Calu3 (cell line): ENCODE measurements at places on chromosomes 11 and 22.

GRCh38 chr22:23313791-23314567 is 133.7 kb downstream of the BCR start:
- peaks cover 13% of the 10 kb centered on the region for H3K36me3 ChIP-seq
- H3K4me1 ChIP-seq: no peaks in the 10 kb centered on the region
- no peak for DNase-seq
- H3K27ac ChIP-seq: no peak overlapping the region
- no peaks in the 10 kb centered on the region for H3K27me3 ChIP-seq

DNA sequence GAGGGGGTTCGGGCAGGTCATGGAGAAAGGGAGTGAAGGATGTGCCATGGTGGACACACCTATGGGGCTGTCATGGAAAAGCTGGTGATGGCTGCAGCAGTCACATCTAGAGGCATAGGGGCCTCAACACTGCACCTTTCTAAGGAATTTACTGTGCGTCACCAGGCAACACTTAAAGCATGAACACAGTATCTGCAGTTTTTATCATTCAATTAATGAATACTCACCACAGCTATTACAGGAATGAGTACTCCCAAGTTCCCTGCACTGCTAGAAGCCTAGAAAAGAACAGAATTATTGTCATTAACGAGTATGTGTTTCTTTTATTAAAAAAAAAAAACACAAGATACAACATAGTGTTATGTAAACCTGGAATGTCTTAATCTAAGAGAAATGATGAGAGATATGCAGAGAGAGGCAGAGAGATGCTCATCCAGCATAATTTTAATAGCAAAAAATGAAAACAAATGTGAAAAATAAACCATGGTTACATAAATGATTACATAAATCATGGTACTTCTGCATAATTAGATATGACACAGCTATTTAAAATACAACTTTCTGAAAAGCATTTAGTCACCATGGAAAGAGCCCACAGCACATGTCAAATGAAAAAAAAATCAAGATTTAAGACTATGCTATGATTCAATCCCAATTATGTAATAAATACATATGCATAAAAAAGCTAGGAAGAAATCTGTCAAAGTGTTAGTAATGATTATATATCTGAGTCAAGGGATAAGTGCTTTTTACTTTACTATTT is 19.2 kb downstream of the SERPIND1 start:
- no peak overlapping the region for H3K27ac ChIP-seq
- H3K36me3 ChIP-seq: peaks cover 25% of the 10 kb centered on the region
- no peaks in the 10 kb centered on the region for H3K27me3 ChIP-seq
- no peak for DNase-seq

GRCh38 chr11:29135504-29135903 is 881.3 kb downstream of the KCNA4 start:
- H3K27ac ChIP-seq: no peak overlapping the region
- no peaks in the 10 kb centered on the region for H3K36me3 ChIP-seq
- no peaks in the 10 kb centered on the region for H3K27me3 ChIP-seq
- H3K4me3 ChIP-seq: no peak overlapping the region
- no peaks in the 10 kb centered on the region for H3K4me1 ChIP-seq
- no peak for DNase-seq

DNA sequence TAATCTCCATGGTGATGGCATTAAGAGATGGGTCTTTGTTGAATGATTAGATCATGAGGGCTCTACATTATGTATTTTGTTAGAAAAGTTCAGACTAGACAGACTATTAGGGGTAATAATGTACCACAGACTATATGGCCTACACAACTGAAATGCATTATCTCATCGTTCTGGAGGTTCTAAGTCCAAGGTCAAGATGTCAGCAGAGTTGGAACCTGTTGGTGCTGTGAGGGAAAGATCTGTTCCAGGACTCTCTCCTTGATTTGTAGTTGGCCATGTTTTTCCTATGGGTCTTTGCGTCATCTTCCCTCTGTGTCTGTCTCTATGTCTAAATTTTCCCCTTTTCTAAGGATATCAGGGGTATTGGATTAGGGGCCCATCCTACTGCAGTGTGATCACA is 8.4 kb upstream of the GLYATL1 start:
- H3K4me1 ChIP-seq: no peaks in the 10 kb centered on the region
- H3K36me3 ChIP-seq: no peaks in the 10 kb centered on the region
- DNase-seq: no peak
- no peak overlapping the region for H3K4me3 ChIP-seq
- H3K27ac ChIP-seq: no peak overlapping the region
- no peaks in the 10 kb centered on the region for H3K27me3 ChIP-seq

GRCh38 chr11:133965031-133965601 is 8.3 kb upstream of the IGSF9B start:
- H3K36me3 ChIP-seq: no peaks in the 10 kb centered on the region
- peaks cover 8% of the 10 kb centered on the region for H3K4me1 ChIP-seq
- no peak overlapping the region for H3K27ac ChIP-seq
- peaks cover 39% of the 10 kb centered on the region for H3K27me3 ChIP-seq
- H3K4me3 ChIP-seq: no peak overlapping the region
- peak; percentile 42 for DNase-seq

- H3K27ac ChIP-seq: peak within 1 kb of the TSS; percentile 66
- no peaks in the 10 kb centered on the region for H3K27me3 ChIP-seq
- peak; percentile 15 for DNase-seq
- peak within 1 kb of the TSS; percentile 81 for H3K4me3 ChIP-seq
- H3K4me1 ChIP-seq: peaks cover 17% of the 10 kb centered on the region
Observed at GRCh38 chr22:44024288-44024921, at the start of gene PARVB. PARVB (plus strand) TSS chr22:44024302; CDS start chr22:44024340, 38 bp downstream.

- H3K4me1 ChIP-seq: peaks cover 14% of the 10 kb centered on the region
- no peak overlapping the region for H3K4me3 ChIP-seq
- no peak for DNase-seq
- peaks cover 7% of the 10 kb centered on the region for H3K36me3 ChIP-seq
- no peaks in the 10 kb centered on the region for H3K27me3 ChIP-seq
Observed at GRCh38 chr11:61954851-61955421, 4.8 kb downstream of the BEST1 start.

DNA sequence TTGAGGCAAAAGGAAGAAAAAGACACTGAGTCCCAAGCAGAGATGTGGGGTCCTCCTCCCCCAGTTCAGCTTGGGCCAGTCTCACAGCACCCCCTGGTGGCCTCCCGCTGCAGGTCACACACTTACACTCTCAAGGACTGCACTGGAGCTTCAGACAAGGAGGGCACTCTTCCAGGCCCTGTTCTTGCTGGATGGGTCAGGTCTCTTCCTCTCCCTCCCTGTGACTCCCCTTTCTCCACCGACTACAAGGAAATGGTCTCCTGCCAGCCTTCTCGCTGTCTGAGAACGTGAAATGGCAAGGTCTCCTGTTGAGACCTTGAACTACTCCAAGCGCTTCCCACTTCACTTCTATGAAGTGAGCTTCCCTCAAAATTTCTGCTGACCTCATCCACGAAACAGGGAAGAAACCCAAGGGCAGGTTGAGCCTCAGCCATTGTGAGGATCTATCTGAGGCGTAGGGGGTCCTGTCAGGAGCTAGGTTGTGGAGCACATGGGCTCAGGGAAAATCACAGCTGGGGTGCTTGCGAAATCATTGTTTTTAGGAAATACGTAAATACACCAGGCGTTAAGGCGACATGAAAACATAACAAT is 11.2 kb upstream of the IGLL1 start:
- no peaks in the 10 kb centered on the region for H3K36me3 ChIP-seq
- H3K27me3 ChIP-seq: peaks cover 40% of the 10 kb centered on the region
- no peak overlapping the region for H3K27ac ChIP-seq

DNA sequence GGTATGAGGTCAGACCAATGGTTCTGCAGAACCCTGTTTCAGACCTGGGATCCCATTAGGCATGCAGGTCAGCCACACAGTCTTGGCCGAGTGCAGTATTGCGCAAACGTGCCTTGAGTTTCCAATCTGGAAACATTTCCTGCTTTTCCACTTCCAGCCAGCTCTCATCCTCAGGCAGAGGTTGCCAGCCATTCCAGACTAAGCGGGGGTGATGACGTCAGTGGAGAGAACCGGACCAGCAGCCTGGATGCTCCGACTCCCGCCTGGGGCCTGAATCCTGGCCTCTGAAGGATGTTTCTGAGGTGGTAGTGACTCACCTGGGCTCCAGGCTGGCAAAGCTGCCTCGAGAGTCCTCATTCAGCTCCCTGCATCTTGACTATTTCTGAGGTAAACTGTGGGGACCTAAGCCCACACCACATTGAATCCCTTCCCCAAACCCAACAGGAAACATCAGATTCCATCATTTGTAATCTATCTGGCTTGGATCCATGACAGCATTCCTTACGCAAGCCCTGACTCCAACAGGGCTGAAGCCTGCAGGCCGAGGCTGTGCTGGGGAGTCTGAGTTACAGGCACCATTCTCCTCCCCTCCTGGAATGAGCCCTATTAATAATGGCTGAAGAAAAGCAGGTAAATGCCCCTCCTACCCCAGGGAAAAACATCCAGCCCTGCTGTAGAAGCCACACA is 83.0 kb downstream of the ABTB2 start:
- peak overlapping the region; percentile 89 for H3K27ac ChIP-seq
- peaks cover 13% of the 10 kb centered on the region for H3K36me3 ChIP-seq
- no peaks in the 10 kb centered on the region for H3K27me3 ChIP-seq
- H3K4me1 ChIP-seq: peaks cover 24% of the 10 kb centered on the region
- DNase-seq: peak; percentile 96

DNA sequence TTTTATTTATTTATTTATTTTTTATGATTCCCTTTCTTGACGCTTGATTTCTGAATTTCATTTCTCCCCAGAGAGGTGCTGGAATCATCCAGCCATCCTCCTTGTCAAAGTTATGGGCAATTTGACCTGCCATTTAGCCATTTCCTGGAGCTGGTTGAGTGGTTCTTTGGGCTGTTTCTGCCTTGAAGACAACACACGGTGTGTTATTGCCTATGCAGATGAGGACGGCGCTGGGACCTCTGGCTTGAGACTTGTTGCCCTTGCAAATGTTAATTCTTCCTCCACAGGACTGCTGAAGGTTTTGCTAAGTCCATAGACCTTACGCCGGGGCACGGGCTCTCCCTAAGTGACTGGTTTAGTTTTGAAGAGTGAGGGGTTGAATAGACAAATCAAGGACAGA is 147.9 kb upstream of the PLET1 start:
- H3K4me1 ChIP-seq: no peaks in the 10 kb centered on the region
- no peak for DNase-seq
- H3K27ac ChIP-seq: no peak overlapping the region

DNA sequence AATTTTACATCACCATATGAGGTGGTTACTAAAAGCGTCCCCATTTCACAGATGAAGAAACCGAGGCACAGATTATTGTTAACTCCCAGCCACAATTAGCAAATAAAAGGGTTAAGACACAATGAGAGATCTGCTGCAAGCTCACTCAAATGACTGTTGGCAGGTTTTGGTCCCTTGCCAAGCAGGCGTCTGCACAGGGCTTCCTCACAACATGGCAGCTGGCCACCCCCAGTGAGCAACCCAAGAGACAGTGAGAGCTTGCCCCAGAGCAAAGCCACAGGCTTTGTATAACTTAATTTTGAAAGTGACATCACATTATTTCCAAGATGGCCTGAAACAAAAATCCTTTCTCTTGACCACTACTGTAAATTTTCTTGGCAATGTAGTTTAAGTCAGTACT is 217.6 kb downstream of the NTM start:
- no peak for DNase-seq
- no peaks in the 10 kb centered on the region for H3K4me1 ChIP-seq
- no peaks in the 10 kb centered on the region for H3K36me3 ChIP-seq
- no peak overlapping the region for H3K4me3 ChIP-seq
- no peak overlapping the region for H3K27ac ChIP-seq

- DNase-seq: no peak
- no peak overlapping the region for H3K27ac ChIP-seq
- peaks cover 17% of the 10 kb centered on the region for H3K4me1 ChIP-seq
- no peaks in the 10 kb centered on the region for H3K27me3 ChIP-seq
- H3K4me3 ChIP-seq: no peak overlapping the region
Observed at GRCh38 chr11:75333807-75334140, 17.7 kb downstream of the ARRB1 start.

- H3K4me3 ChIP-seq: no peak overlapping the region
- DNase-seq: no peak
- H3K4me1 ChIP-seq: peaks cover 25% of the 10 kb centered on the region
- H3K27me3 ChIP-seq: no peaks in the 10 kb centered on the region
- peaks cover 44% of the 10 kb centered on the region for H3K36me3 ChIP-seq
Observed at GRCh38 chr11:66674964-66675602, 2.6 kb downstream of the RBM4B start.

GRCh38 chr11:122190768-122191167 is 74.8 kb upstream of the BLID start:
- H3K27ac ChIP-seq: no peak overlapping the region
- no peak for DNase-seq
- no peaks in the 10 kb centered on the region for H3K36me3 ChIP-seq
- H3K4me3 ChIP-seq: no peak overlapping the region

- no peak for DNase-seq
- H3K4me1 ChIP-seq: no peaks in the 10 kb centered on the region
- H3K27ac ChIP-seq: no peak overlapping the region
- no peaks in the 10 kb centered on the region for H3K36me3 ChIP-seq
Observed at GRCh38 chr11:127651175-127651887, 650.8 kb upstream of the KIRREL3 start.

GRCh38 chr11:1879342-1879940 is 12.3 kb downstream of the PRR33 start:
- H3K27ac ChIP-seq: no peak overlapping the region
- DNase-seq: no peak
- no peaks in the 10 kb centered on the region for H3K4me1 ChIP-seq
- H3K27me3 ChIP-seq: no peaks in the 10 kb centered on the region

DNA sequence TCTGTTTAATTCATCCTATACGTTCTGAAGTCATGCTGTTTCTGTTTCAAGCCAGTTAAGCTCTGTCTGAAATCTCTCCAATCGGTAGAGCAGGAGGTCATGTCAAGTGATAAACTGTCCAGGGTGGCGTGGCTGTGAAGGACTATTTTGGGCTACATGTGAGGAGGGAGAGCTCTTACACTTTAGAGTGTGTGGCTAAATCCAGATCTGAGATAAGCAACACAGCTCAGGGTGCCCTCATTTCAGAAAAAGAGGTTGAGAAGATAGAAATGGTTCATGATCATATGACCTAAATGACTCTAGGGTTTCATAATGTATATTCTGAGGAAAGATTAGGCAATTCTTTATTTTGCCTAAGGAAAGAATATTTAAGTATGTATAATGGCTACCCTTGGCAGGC is 8.4 kb downstream of the BLID start:
- no peak for DNase-seq
- no peak overlapping the region for H3K27ac ChIP-seq
- H3K4me3 ChIP-seq: no peak overlapping the region
- H3K4me1 ChIP-seq: peaks cover 6% of the 10 kb centered on the region
- peaks cover 16% of the 10 kb centered on the region for H3K27me3 ChIP-seq

DNA sequence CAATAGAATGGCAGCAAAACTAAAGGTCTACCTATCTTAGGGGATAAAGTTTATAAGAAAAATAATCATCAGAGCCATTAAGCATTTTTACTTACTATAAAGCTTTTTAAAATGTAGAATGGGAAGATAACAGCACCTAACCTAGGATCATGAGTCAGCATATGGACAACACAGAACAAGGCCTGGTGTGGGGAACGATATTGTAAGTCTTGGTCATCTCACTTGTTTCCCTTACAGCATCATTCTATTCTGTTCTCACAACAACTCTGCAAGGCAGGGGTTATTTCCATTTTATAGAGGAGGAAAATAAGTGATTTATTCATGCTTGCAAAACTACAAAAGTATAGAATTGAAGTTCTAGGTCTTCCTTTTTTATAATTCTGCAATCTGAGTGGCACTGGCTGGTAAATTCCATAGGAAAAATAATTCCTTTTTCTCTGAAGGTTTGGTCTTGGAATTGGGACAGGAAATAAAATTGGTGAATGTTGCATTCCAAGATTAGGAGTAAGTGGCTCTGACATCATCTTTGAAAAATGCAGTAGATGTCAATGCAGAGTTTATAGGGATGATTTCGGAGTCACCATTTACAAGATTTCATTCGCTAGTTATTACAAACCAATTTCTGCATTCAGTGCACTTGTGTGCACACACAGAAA is 423.0 kb downstream of the DYNC2H1 start:
- H3K4me1 ChIP-seq: peaks cover 10% of the 10 kb centered on the region
- no peak for DNase-seq
- H3K4me3 ChIP-seq: no peak overlapping the region
- no peaks in the 10 kb centered on the region for H3K36me3 ChIP-seq
